ENCODE measurements at places on chromosomes 16 and 17.

GRCh38 chr16:57349212-57350031, 9.2 kb upstream of the CCL22 start:
- no peak for DNase-seq

GRCh38 chr17:44134752-44135568, 6.8 kb upstream of the HROB start:
- DNase-seq = no peak

DNA sequence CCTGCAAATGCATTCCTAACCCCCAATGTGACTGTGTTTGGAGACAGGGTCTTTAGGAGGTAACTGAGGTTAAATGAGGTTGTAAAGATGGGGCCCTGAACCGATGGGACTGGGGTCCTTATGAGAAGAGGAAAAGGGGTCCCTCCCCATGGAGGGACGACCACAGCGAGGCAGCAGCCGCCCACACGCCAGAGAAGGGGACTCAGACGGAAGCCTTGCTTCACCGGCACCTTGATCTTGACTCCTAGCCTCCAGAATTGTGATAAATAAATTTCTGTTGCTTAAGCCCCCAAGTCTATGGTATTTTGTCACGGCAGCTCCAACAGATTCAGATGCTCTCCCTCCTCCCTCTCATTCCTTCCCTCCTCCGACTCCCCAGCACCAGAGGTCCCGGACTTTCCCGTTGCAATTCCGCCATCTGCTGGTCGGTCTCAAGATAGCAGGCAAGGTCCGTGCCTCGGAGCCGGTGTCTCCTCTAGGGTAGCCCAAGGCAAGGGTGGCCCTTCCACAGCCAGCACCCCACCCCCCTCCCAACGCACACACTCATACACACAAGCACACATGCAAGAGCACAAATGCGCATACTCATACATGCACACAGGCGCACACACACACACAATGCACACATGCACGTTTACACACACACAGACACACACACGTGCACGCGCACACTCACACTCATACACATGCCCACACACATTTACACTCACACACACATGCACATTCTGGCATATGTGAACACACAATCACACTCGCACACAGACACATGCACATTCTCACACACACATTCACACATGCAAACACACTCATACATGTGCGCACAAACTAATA, 23.1 kb upstream of the C16orf78 start:
- peak; percentile 8 for DNase-seq

GRCh38 chr16:55922662-55923061, 47.5 kb upstream of the CES5A start:
- DNase-seq = no peak

GRCh38 chr17:39729280-39729851, 966 bp downstream of the MIEN1 start:
- no peak for DNase-seq

GRCh38 chr16:9378876-9379275, 287.4 kb downstream of the HAPSTR1 start:
- DNase-seq = no peak

DNA sequence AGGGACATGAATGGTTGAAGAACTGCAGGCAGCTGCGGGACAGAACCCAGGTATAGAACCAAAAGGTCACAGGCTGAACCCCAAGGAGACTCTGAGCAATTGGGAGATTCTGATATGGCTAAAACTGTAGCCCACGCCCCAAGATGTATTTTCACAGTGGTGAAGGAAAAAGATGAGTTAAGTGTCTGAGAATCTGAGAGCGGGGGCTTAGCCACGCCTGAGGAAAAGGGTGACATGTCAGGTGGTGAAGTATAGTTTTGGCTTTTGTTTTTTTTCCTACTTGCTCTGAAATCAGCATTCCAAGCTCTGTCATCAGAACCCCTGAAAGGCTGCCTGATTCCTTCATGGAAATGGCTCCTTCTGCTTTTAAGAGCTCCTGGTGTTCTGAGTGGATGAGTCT, 73.3 kb downstream of the AKAP1 start:
- no peak for DNase-seq

DNA sequence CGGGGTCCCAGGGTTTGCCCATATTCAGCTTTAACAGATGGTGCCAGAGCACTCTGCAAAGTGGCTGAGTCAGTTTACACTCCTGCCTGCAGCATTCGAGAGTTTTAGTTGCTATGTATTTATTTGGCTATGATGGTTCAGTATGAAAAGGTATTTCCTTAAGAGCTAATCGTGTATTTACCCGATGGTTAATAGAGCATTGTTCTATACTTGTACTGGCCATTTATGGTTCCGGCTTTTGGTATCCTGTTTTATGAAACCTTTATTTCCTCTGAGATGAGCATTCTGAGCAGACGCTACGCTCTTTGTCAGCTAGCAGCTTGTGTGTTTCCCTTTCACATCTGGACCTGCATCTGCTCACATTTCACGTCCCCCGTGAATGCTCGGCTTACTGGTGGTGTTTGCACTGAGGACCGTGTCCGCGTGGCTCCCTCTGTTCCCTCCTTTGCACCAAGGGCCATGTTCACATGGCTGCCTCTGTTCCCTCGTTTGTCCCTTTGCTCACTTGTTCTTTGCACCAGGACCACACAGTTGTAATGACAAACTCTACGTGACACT, 149.1 kb upstream of the CHMP6 start:
- DNase-seq = no peak

DNA sequence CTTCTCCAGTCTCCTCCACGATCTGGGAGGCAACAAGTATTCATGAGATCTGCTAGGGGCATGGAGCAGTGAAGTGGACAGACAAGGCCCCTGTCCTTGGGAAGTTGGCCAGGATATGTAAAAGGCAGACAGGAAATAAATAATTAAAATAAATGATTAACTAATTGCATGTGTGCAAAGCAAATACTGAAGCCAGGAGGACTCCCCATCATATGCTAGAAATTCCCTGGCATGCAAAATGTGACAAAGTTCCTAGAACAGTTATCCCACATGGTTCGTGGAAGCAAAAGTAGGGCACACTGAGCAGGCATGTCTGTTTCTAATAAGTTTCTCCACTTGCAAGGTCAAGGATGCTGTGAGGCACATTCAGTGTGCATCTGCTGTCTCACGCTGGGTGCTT, 86.8 kb downstream of the CDYL2 start:
- DNase-seq = no peak

- DNase-seq = no peak
Measured at GRCh38 chr17:39212195-39212810, 12.2 kb downstream of the RPL19 start.

GRCh38 chr16:27972500-27972899, 91.0 kb downstream of the GSG1L start:
- DNase-seq = peak; percentile 44

DNA sequence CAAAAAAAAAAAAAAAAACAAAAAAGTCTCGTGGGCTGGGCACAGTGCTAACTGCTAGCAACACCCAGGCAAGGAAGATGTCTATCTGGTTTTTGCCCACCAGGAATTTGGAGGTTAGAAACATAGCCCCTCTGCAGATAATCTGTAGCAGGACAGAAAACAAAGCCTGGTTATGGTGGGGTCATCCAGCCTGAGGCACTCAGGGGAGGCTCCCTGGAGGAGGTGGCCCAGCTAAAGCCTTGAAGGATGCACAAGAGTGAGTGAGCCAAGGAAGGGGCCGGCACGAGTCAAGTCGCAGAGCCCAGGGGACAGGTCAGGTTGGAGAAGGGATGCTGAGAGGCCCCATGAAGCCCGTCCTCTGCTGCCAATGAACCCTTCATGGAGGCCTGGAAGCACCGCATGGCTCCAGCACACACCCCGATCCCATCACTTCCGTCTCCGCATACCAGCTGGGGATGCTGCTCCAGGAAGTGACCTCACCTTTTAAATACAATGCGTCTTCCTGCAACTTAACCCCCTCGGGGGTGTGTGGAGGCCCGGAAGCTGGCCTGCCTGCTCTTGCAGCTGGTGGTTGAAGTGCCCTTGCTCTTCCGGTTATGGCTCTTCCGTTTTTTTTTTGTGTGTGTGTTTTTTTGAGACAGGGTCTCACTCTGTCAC, 86.5 kb downstream of the ENGASE start:
- peak; percentile 37 for DNase-seq

DNA sequence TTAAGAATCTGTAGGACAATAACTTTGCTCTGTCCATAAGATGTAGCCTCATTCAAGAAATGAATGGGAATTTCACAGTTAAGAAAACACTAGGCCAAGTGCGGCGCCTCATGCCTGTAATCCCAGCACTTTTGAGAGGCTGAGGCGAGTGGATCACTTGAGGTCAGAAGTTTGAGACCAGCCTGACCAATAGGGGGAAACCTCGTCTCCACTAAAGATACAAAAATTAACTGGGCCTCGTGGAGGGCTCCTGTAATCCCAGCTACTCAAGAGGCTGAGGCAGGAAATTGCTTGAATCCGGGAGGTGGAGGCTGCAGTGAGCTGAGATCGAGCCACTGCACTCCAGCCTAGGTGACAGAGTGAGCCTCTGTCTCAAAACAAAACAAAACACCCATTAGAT, 19.9 kb upstream of the RSL1D1 start:
- no peak for DNase-seq

DNA sequence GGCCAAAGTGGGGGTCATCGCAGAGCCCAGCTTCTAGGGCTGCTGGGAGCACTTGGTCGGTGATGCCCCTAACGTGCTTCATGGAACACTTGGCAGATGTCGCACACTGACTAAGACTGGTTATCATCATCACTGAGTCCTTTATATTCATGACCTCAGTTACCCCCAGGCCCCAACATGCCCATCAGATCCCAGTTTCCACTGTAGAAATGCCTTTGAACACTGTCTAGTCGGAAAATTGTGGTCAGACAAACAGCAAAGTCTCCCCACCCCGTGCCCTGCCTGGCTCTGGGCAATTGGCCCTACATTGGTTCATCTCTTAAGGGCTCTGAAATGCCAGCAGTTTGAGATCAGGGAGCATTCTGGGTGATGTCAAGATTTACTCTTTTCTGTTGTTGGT, 51.3 kb downstream of the NKD1 start:
- DNase-seq = no peak

- DNase-seq = peak; percentile 20
Measured at GRCh38 chr17:67365738-67366192, 612 bp downstream of the PSMD12 start.

GRCh38 chr16:68072038-68072695, 13.0 kb upstream of the NFATC3 start:
- DNase-seq = no peak

DNA sequence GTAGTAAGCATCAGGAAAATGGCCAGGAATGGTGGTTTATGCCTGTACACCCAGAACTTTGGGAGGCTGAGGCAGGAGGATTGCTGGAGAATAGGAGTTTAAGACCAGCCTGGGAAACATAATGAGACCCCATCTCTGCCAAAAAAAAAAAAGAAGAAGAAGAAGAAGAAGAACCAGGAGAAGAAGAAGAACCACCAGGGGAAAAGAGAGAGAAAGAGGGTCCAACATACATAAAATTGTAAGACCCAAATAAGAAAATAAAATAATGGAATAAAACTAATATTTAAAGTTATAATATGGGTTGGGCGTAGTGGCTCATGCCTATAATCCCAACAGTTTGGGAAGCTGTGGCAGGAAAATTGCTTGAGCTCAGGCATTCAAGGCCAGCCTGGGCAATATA, 408.4 kb downstream of the ZFHX3 start:
- DNase-seq = no peak

DNA sequence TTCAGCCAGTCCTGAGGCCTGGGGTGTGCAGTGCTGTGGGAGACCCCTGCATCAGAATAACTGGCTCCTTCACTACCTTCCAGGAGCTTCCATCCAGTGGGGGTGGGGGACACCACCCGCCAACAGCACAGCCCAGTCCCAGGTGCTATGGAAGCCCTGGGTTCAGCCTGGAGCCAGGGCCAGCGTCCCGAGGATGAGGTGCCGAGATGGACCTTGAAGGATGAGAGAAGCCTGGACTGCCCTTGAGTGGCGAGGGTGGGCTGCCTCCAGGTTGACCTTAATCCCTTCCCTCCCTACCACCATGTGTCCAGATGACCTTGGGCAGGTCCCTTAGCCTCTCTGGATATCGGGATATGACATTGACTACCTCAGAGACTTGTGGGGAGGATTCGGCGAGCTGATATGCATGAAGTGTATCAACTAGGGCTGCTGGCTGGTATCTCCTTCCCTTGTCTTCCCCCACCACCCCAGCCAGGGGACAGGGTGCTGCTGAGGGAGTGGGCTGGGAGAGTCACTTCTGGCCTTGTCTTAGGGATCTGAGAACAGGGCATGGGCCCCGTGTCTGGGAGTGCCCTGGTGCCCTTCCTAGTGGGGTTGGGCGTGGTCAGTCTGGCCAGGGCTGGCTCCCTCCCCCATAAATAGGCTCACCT, 14.2 kb upstream of the LASP1NB start:
- no peak for DNase-seq

- no peak for DNase-seq
Measured at GRCh38 chr17:67773246-67773645, 52.1 kb upstream of the BPTF start.

GRCh38 chr16:30649725-30650368, 913 bp upstream of the PRR14 start:
- no peak for DNase-seq

GRCh38 chr17:9755083-9755482, 36.3 kb downstream of the DHRS7C start:
- no peak for DNase-seq

- no peak for DNase-seq
Measured at GRCh38 chr17:41652461-41652970, 28.1 kb upstream of the KRT17 start.

GRCh38 chr16:20826039-20826566, 19.8 kb downstream of the REXO5 start:
- no peak for DNase-seq

DNA sequence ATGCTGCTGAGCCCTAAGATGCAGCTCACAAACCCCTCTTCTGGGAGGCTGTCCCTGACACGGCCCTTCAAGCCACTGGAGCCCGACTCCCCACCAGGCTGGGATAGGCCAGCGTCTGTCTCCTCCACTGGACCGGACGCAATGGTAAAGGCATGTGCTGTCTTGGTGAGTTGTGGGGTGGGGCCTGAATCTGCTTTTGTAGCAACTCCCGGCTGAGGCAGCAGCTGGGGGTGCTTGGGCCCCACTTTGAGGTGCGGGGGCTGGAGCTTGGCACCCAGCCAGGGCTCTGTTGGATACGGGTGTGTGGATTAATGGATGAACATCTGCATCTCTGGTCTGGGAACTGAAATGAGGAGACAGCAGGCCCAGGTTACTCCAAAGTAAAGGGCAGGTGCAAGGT, 3.5 kb upstream of the NLRC3 start:
- DNase-seq = no peak

GRCh38 chr17:3900646-3901045, 7.8 kb upstream of the CAMKK1 start:
- no peak for DNase-seq

GRCh38 chr17:17937958-17938357, 34.2 kb downstream of the TOM1L2 start:
- DNase-seq = no peak

- no peak for DNase-seq
Measured at GRCh38 chr17:8826808-8827435, 27.8 kb upstream of the MFSD6L start.

- DNase-seq = no peak
Measured at GRCh38 chr17:15255713-15256454, 9.2 kb downstream of the PMP22 start.

DNA sequence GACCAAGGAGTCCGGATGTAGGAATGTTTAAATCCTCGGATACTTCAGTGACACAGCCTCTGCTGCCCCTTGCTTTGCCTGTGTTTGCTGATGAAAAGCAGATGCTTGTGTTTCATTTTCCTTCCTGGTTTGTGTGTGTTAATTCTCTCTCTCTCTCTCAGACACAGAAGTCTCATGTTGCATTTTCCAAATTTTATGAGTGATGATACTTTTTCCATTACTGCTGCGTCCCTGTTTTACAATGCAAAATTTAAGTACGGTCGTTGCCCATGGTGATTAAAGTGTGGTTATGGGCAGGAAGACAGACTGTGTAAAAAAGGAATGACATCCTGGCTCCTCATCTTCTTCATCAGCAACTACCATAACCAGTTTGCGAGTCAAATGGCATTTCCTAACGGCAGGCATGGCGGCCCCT, 5.7 kb downstream of the RMI2 start:
- DNase-seq = no peak
